Mammary epithelial cell (primary cell): ENCODE measurements at places on chromosomes 1 and 21. TPM values are rescaled to one million over a fixed set of nuclear protein-coding genes. Genes with fewer than 3 reads are reported as not detected.

HES3 gene
- total RNA-seq, result not detected

RHBDL2 gene
- 0.67 TPM for total RNA-seq

PTGFR gene
- 0.33 TPM for total RNA-seq

ZNF683 gene
- total RNA-seq, result not detected

TSNAX gene
- total RNA-seq, result 35.8 TPM

RNU1-2 gene
- total RNA-seq, result under 0.01 TPM

SLAMF7 gene
- total RNA-seq, result 7.2 and 15.7 TPM in 2 replicates

ATP1A4 gene
- not detected in 2 replicates for total RNA-seq

IQCC gene
- 2.2 TPM for total RNA-seq

DENND2C gene
- total RNA-seq, result 18.0 and 18.9 TPM in 2 replicates

ZFP69B gene
- total RNA-seq, result 6.7 TPM

FMO2 gene
- 0.17 TPM for total RNA-seq

HSD3B1 gene
- not detected in 2 replicates for total RNA-seq

LCE2A gene
- not detected for total RNA-seq

PTCH2 gene
- total RNA-seq, result 0.24 and 0.33 TPM in 2 replicates

PTGER3 gene
- total RNA-seq, result not detected

ICOSLG gene
- 1.3 TPM for total RNA-seq

ADAMTS5 gene
- total RNA-seq, result not detected in 2 replicates

TMEM52 gene
- 1.3 and 1.6 TPM in 2 replicates for total RNA-seq
